ENCODE measurements at places on chromosomes 1 and 21. TPM values are rescaled to one million over a fixed set of nuclear protein-coding genes. Genes with fewer than 3 reads are reported as not detected.

DNA sequence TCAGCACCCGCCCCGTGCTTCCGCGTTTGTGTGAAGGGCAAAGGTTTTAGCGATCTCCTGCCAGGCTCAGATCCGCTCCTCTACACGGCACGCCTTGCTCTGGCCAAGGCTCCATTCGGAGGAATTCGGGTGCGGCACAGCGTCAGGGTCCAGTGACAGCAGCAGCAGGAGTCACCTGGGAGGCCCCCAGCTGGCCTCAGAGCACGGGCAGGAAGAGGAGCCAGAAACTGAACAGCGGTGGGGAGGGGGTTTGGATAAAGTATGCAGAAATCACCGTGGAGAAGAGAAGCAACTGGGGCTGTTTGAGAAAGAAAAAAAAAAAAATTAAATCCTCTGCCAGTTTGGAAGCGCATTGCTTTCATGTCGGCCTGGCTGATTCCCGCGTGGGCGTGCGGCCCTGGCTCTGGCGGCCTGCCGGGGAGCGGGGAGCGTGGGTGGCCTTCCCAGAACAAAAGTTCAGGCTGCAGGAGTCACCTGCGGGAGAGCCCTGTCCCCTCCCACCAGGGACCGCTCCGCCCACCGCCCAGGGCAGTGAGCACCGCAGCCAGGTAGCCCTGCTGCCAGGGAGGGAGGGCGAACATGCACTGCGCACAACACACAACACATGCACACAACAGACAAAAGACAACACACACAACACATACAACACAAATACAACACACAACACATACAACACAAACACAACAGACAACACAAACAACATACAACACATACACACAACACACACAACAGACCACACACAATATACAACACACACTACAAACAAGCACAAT is 107.6 kb downstream of the ETS2 start:
- no peak overlapping the region for H3K27ac ChIP-seq
- H3K4me3 ChIP-seq, result no peak overlapping the region
- no peaks in the 10 kb centered on the region for H3K27me3 ChIP-seq

DNA sequence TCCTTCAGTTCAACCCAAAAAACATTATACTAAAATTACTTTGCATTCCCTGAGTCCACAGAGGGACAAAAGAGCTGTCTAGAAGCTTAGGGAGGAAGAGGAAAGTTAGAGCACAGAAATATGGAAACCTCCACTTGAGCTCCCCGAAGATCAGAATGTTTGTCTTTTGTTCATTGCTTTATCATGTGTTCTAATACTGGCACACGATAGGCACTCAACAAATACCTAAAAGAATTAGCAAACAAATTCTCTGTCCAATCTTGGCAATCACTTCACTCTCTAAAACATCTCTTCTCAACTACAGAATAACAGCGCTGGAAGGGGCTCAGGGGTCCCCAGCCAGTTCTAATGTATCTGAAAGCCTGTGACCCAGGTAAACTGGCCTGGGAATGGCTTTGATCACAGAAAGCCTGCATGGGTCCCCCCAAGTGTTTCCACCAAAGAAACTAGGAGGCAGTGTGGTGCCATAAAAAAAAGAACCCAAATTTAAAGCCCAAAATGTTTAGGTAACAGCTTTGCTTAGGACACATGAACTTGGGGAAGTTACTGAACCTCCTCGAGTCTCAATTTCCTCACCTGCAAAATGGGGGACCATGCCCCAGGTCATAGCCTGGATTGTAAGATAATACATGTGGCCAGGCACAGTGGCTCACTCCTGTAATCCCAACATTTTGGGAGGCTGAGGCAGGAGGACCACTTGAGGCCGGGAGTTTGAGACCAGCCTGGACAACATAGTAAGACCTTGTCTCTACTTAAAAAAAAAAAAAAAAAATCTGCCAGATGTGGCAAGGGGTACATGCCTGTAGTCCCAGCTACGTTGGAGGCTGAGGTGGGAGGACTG is 45.8 kb downstream of the SSBP3 start:
- H3K27ac ChIP-seq, result no peak overlapping the region
- no peaks in the 10 kb centered on the region for H3K4me1 ChIP-seq
- no peak for DNase-seq

GRCh38 chr1:42737986-42738677 is 1.9 kb downstream of the CLDN19 start:
- H3K4me1 ChIP-seq, result no peaks in the 10 kb centered on the region
- no peak overlapping the region for H3K27ac ChIP-seq
- peaks cover 5% of the 10 kb centered on the region for H3K27me3 ChIP-seq
- no peak overlapping the region for H3K4me3 ChIP-seq

DNA sequence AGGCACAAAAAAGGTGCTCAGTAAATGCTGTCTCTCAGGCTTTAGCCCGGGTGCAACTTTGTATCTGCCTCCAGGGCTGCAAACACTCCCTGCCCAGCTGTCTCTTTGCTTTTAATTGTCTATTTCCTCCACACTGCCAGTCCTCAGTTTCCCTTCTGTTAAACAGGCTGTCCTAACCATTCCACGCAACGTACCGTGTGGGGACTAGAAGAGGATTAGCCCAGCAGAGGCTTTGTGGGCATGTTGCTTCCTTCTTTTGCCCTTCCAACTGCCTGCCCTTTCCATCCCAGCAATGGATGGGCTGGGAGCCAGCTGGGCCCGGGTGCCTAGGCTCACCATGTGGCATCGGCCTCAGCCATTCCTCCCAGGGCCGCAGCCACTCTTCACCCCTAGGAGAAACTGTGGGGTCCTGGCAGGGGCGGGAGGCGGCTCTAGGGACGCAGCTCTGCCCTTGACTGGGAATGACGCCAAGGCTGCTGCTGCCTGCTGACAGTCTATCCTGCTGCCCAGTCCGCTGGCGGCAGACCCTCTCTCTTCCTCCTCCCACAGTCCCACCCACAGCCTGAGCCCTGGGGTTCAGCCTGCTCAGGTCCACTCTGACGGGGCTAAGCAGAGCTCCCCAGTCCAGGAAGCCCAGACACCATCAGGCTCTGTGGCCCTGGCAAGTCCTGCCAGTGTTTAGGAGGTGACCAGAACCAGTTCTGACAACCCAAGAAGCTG is 40.6 kb upstream of the LRP8 start:
- peaks cover 43% of the 10 kb centered on the region for H3K27me3 ChIP-seq
- no peak for DNase-seq
- no peaks in the 10 kb centered on the region for H3K36me3 ChIP-seq

Gene LCE3E
- total RNA-seq, result not detected

Gene TCHH
- not detected for total RNA-seq

All from Calu3 (cell line).